ENCODE measurements at places on chromosomes 1 and 21.

- DNase-seq = peak; percentile 46
Observed at GRCh38 chr1:68232289-68233148, at the start of gene WLS. WLS (minus strand) TSS chr1:68232523; CDS start chr1:68232299, 224 bp downstream.

DNA sequence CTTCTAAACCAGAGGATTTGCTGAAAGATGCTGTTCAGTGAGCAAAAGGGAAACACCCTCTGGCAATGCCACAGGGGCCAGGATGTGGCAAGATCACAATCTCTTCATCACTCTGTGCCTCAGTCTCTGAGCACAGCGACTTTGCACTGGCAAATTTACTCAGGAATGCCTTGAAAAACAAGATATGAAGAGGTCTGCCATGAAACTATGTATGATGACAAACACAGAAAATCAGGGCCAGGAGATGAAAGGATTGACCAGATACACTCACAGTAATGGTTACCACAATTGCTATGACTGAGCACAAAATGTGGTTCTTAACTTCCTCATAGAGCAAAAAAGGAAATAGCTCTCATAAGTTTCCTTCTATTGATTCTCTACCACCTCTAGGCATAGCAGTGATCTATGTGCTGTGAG lies 5.8 kb downstream of the TTC13 start:
- no peak for DNase-seq

DNA sequence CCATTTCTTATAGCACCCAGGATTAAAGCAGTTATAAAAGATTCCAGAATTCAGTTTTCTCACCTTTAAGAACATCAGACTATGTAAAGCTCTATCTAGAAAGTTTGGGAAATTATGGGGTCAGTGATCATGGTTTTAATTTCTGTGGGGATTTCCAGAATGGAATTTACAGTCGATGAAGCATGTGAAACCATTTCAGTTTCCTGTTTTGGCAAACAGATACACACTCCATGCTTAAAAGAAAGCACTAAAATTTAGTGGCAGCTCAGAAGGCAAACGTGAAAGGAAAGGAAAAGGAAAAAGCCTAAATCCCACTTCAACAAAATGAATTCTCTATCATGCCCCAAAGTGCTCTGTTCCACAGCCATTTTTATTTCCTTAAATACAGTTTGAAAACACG lies 60.4 kb downstream of the FYB2 start:
- DNase-seq = no peak

DNA sequence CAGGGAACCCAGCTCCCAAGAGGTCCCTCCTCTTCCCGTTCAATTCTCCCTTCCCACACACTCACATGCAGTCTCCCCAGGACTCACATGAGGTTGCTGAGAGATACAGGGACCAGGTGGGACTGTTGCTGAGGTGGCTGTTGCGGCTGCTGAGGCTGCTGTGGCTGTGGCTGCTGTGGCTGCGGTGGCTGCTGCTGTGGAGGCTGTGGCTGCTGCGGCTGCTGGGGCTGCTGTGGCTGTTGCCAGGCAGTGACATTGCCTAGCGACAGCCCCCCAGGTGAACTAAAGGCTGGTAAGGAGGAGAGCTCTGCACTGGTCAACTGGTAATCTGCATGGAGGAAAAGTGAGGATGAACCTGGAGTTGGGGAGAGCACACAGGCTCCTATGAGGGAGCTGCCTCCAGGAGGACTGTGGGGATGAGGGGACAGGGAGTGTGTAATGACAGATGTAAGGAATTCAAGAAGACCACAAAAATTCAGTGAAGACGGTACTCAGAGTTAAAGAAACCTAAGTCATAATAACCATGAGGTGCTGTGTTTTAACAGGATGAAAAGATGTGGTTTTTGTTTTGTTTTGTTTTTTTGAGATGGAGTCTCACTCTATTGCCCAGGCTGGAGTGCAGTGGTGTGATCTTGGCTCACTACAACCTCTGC lies 31.8 kb downstream of the MEF2D start:
- no peak for DNase-seq

- no peak for DNase-seq
Observed at GRCh38 chr1:93415296-93415695, 32.6 kb upstream of the FNBP1L start.

DNA sequence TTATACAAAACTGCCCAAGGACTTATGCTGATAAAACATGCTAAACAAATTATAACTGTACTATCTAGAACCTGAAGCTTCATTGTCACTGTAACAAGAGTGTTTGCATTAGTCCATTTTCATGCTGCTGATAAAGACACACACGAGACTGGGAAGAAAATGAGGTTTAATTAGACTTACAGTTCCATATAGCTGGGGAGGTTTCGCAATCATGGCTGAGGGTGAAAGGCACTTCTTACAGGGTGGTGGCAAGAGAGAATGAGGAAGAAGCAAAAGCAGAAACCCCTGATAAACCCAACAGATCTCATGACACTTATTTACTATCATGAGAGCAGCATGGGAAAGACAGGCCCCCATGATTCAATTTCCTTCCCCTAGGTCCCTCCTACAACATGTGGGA lies 100.4 kb downstream of the SPATA6 start:
- DNase-seq = no peak

DNA sequence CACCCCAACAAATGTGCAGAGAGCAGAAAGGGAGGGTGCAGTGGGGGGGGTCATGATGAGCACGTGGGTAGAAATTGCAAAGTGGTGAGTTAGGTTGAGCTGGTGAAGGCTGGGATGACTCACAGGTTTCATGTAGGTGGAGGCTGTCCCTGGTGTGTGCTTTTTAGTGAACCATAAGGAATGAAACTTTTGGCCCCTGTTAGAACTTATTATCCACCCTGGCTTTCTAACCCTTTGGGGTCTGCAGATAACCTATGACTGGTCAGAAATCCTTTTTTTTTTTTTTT lies 46.9 kb downstream of the DOP1B start:
- DNase-seq = no peak

- no peak for DNase-seq
Observed at GRCh38 chr1:214581785-214582184, 21.2 kb upstream of the CENPF start.

DNA sequence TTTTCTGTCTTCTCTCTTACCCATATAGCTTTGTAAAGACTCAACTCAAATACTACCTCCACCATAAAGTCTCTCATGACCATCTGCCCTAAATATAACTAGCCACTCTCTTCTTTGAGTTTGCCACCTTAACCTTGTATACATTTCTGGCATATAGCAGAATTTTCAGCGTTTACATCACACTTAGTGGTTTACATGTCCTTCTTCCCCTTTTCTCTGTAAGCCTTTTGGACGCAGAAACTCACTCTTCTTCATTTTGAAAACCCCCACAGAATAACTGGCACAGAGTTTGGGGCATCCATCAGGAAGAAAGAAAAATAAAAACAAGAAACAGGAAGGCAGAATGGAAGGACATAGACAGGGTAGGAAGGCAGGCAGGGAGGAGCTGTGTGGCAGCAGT lies 131.8 kb upstream of the DUSP10 start:
- no peak for DNase-seq

DNA sequence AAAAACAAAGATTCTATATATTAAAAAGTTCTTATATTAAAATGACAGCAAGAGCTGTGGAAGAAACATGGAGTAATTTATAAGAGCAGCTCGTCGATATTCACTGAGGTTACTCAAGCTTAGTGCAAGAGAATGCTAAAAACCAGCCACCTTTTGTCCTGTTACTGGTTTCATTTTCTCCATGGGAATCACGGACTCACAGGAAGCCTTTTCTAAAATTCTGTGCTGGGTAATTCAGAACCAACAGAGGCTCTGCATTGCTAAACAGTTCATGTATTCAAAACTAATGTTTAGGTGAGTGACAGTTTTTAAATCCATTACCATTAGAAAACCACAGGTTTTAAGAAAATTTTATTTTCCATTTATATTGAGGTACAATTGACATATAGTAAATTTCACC lies 147.8 kb upstream of the MAP1LC3C start:
- no peak for DNase-seq

DNA sequence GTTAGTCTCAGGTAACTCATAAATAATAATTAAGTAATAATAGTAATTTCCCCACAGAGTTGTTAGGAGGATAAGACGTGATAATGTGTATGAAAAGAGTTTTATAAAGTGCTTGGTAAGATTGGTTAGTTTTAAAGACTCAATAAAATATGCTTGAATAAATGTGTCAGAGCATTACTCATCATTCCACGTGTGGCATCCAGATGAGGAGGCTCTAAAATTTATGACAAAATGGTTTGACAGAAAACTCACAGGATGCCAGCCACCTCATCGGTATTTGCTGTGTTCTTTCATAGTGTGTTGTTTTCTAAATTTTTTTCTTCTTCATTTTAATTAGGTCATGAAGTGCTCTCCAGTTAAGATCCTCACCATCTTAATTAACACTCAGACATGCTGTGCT lies 19.1 kb upstream of the SPAG17 start:
- no peak for DNase-seq

DNA sequence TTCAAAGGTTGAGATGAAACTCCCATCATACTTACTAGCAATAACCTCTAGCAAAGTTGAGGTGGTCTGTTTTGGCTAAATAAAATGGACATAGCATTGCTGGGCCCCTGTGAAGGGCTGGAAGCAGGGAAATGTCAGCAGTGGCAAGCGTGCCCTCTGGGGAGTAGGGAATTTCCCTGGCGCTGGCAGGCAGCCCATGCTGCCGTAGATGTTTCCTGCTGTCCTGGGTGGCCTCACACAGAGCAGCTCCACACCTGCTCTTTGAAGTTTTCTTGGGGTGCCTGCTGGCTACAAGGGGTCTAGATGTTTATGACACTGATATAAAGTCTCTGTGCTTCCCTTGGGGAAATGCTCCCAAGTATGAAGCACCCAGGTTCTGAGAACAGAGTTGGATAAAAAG lies 30.2 kb downstream of the ADARB1 start:
- no peak for DNase-seq

GRCh38 chr1:177897281-177897997 lies 72.4 kb downstream of the SEC16B start:
- no peak for DNase-seq

DNA sequence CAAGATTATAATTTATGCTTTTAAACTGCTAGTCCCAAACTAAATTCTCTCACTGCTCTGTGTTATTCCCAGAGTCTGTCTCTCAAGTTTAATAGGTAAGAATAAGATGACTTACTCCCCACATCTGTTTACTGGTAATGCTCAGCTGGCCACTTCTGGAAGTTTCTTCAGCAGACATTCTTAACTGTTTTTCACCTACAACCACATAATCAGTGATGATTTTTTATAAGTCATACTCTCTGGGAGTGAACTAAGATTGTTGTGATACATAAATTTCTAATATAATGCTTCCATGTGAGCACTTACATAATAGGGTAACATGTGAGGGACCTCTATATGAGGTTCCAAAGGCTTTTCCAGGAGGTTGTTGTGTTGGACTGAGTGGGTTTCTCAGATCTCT lies 8.7 kb downstream of the SLAMF7 start:
- DNase-seq = no peak

GRCh38 chr1:30990591-30990990 lies 74.9 kb downstream of the PUM1 start:
- no peak for DNase-seq

DNA sequence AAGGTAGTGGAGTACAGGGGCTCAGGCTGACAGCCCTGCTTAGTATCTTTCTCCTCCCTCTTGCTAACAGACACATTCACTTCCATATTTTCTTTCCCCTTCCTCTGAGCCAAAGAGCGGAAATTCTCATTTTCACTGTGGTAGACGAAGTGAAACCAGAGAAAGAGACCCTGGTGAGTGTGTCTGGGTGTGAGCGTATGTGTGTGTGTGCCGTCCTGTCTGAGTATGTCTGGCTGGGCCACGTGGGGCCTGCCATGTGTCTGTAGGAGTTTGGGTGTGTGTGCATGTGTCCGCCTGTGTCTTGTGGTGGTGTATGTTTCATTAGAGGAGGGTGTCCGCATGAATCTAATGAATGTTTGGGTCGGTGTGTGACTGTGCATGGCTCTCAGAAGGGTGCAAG lies 1.7 kb downstream of the COL8A2 start:
- no peak for DNase-seq

DNA sequence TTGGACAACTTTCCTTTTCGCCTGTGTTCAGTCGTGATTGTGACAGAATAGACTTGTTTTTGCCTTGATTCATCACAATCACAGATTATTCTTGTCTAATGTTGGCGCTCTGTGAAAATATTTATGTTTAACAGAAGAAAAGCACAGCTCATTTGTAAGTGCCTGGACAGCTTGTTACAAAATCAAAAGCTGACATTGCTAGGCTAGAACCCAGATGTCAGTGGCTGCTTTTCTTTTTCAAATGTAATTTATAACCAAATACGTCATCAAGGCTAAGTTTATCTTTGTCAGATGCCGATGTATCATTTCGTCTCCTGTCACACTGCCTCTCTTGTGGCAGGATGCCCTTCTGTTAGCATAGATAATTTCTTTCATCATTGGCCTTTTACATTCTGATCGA lies 1227.3 kb downstream of the PLA2G4A start:
- DNase-seq = no peak

DNA sequence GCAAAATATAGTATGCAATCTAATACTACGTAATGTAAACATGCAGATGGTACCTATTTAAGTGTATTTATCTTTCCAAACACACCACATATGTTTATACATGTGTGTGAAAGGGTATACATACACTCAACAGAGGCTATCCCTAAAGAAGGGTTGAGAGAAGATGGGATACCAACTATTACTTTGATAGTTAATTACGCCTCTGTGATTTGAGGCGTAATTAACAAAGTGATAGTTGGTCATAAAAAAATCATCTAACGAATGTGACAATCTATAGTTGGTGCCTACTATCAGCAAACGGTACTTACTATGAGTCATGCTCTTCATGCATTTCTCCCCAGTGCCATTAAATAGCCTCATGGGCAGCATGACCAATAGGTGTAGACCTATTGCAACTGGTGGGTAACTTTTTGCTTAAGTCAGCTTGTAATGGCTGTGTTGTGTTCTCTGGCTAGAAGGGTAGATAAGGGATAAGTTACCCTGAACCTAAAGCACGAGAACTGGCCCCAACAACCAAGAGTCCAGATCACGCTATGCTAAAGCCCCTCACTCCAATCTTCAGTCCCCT lies 15.3 kb downstream of the RCAN1 start:
- DNase-seq = no peak

DNA sequence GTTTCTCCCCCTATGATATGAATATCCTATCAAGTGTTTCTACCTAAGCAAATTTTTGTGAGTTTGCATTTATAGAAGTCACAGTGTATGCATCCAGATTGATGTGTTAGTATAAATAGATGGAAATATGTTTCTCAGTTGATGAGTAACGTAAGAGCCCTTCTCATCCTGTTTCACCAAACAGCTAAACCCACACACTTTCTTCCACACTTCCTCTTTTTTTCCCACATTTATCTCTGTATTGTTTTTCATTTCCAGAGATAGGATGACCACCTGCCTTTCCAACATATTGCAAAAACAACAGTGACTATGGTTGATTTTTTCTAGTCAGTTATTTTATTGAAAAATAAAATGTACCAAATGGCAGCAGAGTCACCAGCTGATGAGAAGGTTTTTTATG lies 490.1 kb downstream of the NEGR1 start:
- DNase-seq = no peak

GRCh38 chr1:111738436-111739193 lies 580 bp downstream of the INKA2 start:
- DNase-seq = peak; percentile 72

- DNase-seq = peak; percentile 86
Observed at GRCh38 chr1:220786337-220787068, at the start of gene MTARC1. MTARC1 (plus strand) TSS chr1:220786913; CDS start chr1:220786945, 32 bp downstream.

GRCh38 chr21:38869946-38870345 lies 64.2 kb downstream of the ETS2 start:
- no peak for DNase-seq

- peak; percentile 65 for DNase-seq
Observed at GRCh38 chr1:43565600-43566360, 35.1 kb downstream of the PTPRF start.
